Ascending aorta (tissue), 2 donors: ENCODE measurements at places on chromosomes 3 and 15. TPM values are rescaled to one million over a fixed set of nuclear protein-coding genes. Genes with fewer than 3 reads are reported as not detected.

DNA sequence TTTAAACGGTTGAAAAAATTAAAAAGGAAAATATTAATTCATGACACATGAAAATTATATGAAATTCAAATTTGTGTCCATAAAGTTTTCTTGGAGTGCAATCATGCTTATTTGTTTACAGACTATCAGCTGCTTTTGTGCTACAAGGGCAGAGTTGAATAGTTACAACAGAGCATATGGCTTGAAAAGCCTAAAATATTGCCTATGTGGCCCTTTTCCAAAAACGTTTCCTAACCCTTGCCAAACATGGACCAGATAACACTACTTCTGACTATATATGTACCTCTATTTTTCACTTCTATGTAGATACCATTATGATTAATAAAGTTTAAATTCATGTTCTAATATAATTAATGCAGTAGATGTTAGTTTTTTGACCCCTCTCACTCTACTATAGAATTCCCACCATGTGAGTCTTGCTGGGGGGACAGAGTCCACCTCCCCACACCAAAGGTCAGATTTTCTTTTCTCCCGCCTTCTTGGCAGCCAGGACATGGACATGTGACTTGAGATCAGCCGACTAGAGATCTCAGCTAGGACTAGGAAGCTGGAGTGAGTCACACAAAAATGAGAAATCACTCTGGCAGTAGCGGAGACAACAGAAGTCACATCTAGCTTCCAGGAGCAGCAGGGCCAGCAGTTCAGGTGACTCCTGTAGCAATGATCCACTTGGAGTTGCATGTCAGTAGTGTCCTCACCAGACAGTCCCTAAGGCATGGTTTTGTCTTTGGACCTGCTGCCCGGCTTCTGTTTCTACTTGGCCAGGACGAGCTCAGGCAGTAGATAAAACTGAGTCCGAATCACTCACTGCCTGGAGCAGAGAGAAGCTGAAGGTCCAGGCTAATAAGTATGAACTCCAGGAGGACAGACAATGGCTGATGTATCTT, 22.4 kb downstream of the CIAO2A start:
- peak; percentile 78 for DNase-seq

GRCh38 chr15:59250249-59250648, 43.6 kb downstream of the LDHAL6B start:
- DNase-seq = no peak

- DNase-seq = no peak
These were observed 75.8 kb downstream of the SATB1 start for GRCh38 chr3:18349197-18349798.

The ACTRT3 gene
- total RNA-seq = 0.32 TPM

The PLCL2 gene
- total RNA-seq = 2.9 TPM

The RGMA gene
- 76.7 TPM for total RNA-seq
